Activated naive CD8-positive, alpha-beta T cell treated with anti-CD3 and anti-CD28 coated beads, Interleukin-2, amount 10 ng/mL, durations not matched to agents 7 days and 5 days (primary cell): ENCODE measurements at places on chromosomes 11 and 22. TPM values are rescaled to one million over a fixed set of nuclear protein-coding genes. Genes with fewer than 3 reads are reported as not detected.

DNAL4 gene
- total RNA-seq: 9.3 TPM

RIC3 gene
- 18.6 TPM for total RNA-seq

OR2D2 gene
- total RNA-seq: not detected

SYT7 gene
- total RNA-seq: not detected

SLC22A9 gene
- total RNA-seq: not detected

HBD gene
- not detected for total RNA-seq

FAM89B gene
- total RNA-seq: 44.1 TPM

EIF3L gene
- total RNA-seq: 328 TPM

TRIM29 gene
- total RNA-seq: not detected

GRCh38 chr11:102559839-102560238, 29.3 kb upstream of the MMP7 start:
- DNase-seq: no peak

GRCh38 chr11:120629407-120630080, 118.0 kb downstream of the GRIK4 start:
- DNase-seq: no peak

DNA sequence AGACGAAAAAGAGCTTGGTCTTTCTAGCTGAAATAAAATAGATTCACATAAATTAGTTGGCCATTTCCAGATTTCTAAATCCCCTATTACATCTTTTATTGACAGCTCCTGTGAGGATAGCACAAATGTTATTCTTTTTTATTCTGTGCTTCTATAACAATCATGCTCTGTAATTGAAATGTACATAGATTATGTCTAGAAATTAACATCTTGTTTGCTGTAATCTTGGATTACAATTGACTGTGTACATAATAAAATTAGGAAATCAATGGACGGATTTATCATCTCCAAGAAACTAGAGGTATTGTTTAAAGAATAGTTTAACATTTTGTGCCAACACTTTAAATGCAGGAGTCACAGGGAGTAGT, 31.2 kb downstream of the IMMP1L start:
- no peak for DNase-seq

GRCh38 chr11:65078151-65078550, 5.7 kb downstream of the CDCA5 start:
- DNase-seq: peak; percentile 76

GRCh38 chr11:113690619-113691569, 15.2 kb downstream of the TMPRSS5 start:
- no peak for DNase-seq

- DNase-seq: no peak
Observed at GRCh38 chr22:31857247-31857646, 87.1 kb upstream of the YWHAH start.

DNA sequence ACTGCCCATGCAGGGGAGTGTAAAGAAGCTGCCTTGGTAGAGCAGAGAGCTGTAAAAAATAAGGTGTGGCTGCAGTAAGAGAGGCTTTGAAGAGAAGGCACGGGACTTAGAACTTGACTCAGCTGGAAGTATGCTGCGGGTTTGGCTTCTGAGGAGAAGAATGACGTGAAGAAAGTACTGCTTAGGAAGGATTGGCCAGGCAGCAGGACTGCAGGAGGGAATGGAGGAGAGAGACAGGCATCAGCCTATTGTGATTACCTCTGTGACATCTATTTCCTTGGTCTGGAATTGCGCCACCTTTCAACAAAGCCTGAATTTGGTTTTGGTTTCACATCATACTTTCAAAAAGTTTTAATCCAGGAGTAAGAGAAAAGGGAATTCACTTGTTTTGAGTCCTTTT, 22.5 kb downstream of the PRRG4 start:
- no peak for DNase-seq

GRCh38 chr22:44412136-44412731, 85.8 kb downstream of the RTL6 start:
- no peak for DNase-seq

- DNase-seq: peak; percentile 76
Observed at GRCh38 chr11:57349491-57350274, 11.5 kb downstream of the P2RX3 start.

GRCh38 chr11:74299015-74299414, 12.4 kb downstream of the P4HA3 start:
- no peak for DNase-seq

GRCh38 chr11:35049859-35050531, 89.0 kb upstream of the CD44 start:
- DNase-seq: no peak

DNA sequence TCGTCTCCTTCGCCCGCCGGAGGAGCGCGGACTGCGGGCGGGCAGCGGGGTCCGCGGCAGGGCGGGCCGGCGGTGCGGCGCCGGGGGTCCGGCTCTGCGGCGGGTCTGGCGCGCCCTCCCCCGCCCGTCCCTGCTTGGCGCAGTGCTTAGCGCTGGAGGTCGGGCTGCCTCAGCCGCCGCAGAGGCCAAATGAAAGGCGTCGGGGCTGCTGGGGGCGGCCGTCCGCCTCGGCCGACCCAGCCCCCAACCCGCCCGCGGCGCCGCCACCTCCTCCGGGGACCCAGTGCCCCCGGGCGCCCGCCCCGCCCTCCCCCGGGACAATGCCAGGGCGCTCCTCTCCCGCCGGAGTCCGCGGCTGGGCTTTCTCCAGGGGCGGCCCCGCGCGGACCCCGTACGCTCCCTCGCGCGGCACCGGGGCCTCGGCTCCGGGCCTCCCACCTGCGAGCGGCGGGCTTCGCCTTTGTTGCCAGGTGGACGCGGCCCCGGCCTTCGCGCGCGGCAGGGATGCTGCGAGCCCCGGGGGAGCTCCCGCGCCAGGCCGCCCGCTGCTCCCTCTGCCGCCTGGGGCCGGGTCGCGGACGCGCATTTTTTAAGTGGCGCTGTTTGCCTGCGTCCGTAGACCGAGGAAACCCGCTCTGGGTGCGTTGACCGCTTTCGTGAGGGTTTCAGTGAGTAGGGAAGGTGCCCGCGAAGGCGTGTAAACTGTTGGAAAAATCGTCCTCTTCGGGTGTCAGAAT, 583 bp downstream of the APLP2 start:
- peak; percentile 71 for DNase-seq

- DNase-seq: no peak
Observed at GRCh38 chr11:78207532-78208256, 19.0 kb downstream of the USP35 start.

GRCh38 chr11:62613291-62613778, 278 bp downstream of the ROM1 start:
- DNase-seq: no peak

- no peak for DNase-seq
Observed at GRCh38 chr11:123137431-123138224, 57.4 kb downstream of the CLMP start.

DNA sequence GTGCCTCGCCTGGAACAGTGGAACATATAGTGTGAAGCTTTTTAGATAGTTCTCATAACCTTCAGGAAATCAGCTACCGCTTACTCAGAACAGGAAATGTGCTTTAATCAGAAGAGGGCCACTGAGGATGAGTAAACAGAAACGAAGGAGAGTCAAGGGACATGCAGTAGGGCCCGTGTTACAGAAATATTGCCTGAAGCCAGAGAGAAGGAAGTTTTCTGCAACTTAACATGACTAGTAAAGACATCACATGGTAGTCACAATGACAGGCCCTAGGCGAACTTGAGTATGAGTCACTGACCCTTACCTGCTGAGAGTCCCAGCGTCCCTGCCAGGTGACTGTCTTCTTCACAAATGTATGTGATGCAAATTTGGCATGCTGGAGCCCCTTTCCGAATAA, 39.4 kb downstream of the CARD18 start:
- DNase-seq: no peak

DNA sequence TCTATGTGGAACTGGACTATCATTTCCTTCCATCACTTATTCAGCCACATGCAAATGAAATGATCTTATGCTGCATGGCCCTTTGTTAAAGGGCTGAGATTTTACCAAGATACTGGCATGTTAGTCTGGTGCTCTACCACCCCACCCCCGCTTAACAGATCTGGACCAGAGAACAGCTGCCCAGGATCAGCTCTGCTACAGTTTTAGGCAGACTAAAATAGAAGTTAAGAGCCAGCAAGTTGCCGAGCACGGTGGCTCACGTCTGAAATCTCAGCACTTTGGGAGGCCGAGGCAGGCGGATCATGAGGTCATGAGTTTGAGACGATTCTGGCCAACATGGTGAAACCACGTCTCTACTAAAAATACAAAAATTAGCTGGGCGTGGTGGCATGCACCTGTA, 4.6 kb downstream of the DDB1 start:
- DNase-seq: no peak

DNA sequence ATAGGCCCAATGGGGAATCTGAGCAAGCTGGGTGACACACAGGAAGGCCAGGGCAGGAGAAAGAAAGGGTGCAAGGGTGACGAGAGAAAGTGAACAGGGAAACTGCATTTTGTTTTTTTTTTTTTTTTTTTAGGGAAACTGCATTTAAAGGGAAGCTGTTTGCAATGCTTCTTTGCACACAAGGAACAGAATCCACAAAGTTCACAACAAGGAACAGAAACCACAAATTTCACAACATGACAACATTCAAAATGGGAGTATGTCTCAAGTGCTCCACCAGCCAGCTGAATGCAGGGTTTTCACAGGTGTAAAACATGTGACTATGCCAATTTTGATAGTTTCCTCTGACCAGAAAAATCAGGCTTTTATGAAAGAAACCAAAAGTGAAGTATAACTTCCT, 6.8 kb upstream of the PLAAT3 start:
- DNase-seq: no peak

DNA sequence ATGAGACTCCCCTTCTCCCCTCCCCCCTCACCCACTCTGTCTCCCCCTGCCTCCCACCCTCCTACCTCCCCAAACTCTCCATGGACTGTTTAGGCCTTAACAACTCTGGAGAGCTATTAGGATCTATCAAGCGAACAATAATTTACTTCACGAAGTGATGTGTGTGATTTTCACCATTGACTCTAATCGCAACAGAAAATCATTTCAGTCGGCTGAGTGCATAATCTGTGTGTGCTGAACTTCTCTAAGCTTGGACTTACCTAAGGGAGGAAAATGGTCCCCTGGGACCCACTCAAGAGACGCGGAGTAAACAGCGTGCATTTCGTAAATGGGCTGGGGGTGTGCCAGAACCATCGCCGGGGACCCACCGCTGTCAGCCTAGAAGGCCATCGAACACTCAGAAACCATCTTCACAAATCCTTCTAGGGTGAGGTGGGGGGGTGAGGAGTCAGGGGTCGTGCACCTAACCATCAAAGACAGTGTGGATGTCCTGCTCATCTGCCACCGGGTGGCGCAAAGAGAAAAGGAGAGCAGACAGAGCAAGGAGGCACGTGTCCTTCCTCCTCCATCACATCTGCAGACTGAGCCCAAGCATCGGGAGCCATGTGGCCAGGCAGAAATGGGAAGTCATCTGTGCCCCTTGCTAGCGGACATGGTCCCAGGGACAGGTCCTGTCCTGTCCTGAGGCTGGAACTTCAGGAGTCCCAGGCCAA, 62.1 kb upstream of the NUP50 start:
- no peak for DNase-seq

- no peak for DNase-seq
Observed at GRCh38 chr11:73622926-73623593, 23.3 kb upstream of the PLEKHB1 start.

GRCh38 chr11:72972496-72973128, 158.4 kb downstream of the ATG16L2 start:
- DNase-seq: no peak

DNA sequence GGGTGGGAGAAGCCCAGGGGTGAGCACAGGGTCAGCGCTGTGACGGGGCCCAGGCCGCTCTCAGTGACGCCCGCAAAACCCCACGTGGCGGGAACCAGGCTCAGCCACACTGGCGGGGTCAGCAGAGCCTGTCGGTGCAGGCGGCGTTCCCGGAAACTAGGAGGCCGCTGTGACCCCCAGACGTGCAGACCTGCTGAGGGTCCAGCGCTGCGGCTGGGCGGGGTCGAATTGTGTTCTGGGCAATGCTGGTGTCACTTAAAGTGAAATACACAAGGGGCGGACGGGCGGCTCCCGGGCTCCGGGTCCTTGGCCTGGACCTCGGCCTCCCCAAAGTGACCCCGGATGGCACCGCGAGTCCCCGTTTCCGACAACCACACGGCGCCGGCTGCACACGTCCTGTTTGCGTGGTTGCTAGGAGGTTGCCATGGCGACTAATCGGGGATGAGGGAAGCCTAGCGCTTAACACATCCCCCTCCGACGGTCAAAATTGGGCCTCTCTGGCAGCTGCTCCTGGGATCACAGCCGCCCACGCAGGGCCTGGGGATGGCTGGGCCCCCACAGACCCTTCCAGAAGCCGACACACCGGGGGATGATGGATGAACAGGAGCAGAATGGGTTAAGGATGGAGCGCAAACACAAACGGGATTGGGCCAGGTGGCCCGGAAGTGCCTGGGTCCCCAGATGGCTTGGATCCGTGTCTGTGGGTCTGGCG, 81.7 kb upstream of the PRR5 start:
- peak; percentile 87 for DNase-seq

- DNase-seq: no peak
Observed at GRCh38 chr11:103471546-103471945, 362.3 kb downstream of the DYNC2H1 start.

GRCh38 chr11:130583801-130584211, 135.4 kb downstream of the ADAMTS15 start:
- no peak for DNase-seq

GRCh38 chr11:69211920-69212797, 56.4 kb downstream of the SMIM38 start:
- no peak for DNase-seq

DNA sequence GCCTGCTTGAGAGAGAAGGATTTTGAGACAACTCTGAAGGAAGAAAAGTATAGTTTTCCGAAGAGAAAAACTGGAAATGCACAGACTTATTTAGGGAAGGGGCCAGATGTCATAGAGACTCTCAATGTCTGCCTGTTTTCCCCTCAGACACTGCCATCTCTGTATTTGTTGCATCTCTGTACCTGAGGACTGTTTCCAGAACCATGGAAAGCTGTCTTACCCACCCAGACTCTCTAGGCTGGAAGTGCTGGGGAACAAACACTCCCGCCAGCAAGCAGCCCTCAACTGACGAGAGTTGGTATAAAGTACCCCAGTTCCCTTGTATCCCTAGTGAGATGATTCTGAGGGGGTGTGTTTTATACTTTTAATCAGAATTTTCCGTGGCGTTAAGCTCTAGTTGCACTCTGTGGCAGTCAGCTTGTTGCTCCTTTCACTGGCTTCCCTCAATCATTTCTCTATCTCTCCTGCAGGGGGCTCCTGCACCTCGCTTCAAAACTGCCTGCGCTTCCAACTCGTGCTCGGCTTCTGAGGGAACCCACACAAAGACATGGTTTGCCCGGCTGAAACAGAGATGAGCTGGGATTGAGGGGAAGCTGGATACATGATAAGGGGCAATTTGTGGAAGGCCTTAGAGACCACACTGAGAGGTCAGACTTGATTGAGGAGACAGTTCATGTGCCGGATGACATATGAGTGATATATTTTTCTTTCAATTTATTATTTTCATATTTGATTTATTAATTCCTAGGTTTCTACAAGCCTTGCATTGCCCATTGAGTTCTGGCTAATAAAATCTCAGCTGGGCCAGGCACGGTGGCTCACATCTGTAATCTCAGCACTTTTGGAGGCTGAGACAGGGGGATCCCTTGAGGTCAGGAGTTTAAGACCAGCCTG, 36.9 kb upstream of the CLPB start:
- peak; percentile 54 for DNase-seq
